Stimulated activated CD4-positive, alpha-beta T cell treated with anti-CD3 and anti-CD28 coated beads, Interleukin-1b, Interleukin-23, amount 100 ng/mL, for 4 hours (primary cell): ENCODE measurements at places on chromosomes 12 and 14.

- no peak for DNase-seq
These were observed 479.2 kb upstream of the RGS6 start for GRCh38 chr14:71452987-71453386.

- no peak for DNase-seq
These were observed 311.3 kb upstream of the DDHD1 start for GRCh38 chr14:53464376-53464775.

- no peak for DNase-seq
These were observed 26.1 kb upstream of the JPH4 start for GRCh38 chr14:23604675-23605170.

DNA sequence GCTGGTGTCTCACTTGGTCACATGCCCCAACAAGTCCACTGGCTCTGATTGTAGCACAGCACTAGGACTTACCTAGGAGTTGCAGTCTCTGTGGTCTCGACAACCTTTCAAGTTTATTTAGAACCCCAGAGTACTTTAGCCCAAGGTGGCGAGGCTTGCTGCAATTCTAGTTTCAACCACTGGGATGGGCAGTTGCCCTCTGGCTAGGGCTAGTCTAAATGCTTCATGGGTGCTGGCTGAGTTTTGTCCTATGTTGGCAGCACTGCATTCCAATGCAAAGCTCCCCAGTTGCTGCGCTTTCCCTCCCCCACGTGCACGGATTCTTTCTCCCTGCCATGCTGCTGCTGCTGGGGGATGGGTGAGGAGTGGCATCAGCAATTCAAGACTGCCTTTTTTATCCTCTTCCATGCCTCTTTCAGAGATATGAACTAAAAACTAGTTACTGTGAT lies 207.9 kb downstream of the SYNE2 start:
- DNase-seq = no peak

- no peak for DNase-seq
These were observed 49.6 kb downstream of the BMAL2 start for GRCh38 chr12:27382171-27382795.

GRCh38 chr14:103288076-103288766 lies 45.8 kb upstream of the EIF5 start:
- no peak for DNase-seq

DNA sequence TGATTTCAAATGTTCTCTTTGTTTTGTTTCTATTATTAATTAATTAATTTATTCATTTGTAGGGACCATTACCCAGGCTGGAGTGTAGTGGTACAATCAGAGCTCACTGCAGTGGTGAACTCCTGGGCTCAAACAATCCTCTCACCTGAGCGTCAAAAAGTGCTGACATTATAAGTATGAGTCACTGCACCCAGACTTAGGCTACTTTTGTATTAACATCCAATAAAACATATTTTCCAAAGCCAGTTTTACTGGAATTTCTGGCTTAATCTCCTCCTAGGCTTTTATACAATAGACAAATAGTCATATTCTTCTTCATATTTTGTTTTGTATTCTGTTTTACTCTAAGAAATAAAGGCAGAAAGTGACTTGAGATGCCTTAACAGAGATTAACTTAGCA lies 749.6 kb downstream of the SLC16A7 start:
- no peak for DNase-seq

DNA sequence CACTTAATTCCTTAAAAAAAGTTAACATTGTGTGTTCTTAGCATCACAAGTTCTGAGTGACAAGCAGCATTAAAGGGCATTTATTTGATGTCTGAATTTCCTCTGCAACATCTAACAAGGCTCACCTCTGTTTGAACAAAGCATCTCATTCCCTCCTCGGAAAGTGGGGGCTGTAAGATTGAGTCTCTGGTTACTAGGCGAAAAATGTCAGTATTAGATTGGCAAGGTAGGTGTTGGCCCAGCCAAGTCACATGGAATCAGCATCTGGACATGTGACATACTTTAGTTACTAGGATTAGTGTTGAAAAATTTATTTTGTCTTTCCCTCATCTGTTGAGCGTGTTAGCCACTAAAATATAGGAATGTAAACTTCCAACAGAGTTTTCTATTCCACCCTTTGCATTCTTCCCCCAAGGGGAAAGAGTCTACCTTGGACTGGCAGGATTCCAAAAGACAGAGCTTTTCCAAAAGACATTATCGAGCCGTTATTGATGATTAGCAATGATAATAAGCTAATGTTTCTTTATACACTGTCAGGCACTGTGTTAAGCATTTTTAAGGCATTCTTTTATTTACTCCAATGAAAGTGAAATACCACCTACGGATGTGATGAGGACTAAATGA lies 194.9 kb upstream of the BTG1 start:
- no peak for DNase-seq

- DNase-seq = no peak
These were observed 492.1 kb upstream of the TMEM132C start for GRCh38 chr12:127774828-127775227.

DNA sequence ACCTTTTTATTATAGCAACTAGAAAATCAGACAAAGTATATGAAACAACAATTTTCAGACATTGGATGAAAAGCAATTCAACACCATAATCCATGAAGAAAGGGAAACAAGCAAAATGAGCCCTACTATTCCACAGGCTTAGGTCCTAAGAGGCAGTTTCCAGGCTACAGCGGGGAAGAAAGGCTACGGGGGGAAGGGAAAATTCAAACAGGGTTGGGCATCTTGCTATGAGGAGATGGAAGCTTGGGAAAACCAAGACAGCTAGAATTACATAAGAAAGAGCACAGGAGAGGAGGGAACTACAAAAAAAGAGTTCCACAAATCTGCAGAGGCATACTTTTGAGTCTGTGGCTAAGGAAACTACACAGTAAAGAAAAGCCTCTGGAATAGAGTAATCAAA lies 356.0 kb upstream of the CLEC14A start:
- no peak for DNase-seq

- no peak for DNase-seq
These were observed 467.1 kb upstream of the SOX5 start for GRCh38 chr12:24416423-24417109.

- DNase-seq = no peak
These were observed 214.8 kb downstream of the MSRB3 start for GRCh38 chr12:65492998-65493912.

DNA sequence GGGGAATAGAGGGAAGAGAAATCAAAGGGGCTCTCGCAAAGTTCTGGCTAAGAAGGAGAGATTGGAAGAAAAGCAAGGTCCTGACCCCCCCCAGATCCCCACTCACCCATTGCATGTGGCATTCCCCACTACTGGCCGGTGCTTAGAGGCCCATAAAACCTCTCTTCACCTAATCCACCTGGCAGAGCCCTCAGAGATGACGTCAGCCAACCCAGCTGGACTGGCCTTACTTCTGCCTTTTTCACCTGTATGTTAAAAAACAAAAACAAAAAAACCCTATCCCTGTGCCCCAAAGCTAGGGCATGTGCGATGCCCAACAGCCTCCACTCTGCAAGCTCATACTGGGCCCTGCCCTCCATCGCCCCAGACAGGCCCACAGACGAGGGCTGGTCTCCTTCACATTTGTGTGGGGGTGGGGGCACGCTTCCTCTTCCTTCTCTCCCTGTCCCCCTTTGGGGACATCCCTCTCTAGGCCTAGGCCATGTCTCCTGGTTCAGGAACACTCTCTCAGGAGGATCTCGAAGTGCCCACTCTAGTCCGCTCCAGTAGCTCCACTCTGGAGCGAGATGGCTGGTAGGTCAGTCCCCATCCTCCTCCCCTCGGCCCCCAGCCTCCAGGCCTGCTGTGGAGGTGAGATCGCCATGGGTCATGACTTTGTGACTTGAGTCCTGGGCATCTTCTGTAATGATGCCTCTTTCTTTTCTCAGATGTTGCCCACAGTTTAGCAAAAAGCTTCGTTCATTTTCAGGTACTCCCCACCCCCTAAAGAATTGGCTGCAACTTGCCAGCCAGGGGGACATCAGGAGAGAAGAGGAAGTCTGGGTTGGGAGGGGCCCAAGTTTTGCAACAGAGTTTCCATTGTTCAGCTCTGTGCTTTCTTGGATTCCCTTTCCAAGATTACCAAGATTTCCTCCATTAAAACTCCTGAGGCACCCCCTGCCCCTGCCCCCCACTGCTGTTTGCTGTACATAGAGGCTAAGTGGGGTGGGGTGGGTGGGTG lies 37.0 kb downstream of the FIGNL2 start:
- DNase-seq = no peak

- no peak for DNase-seq
These were observed 458.5 kb upstream of the FLRT2 start for GRCh38 chr14:85071447-85071846.

DNA sequence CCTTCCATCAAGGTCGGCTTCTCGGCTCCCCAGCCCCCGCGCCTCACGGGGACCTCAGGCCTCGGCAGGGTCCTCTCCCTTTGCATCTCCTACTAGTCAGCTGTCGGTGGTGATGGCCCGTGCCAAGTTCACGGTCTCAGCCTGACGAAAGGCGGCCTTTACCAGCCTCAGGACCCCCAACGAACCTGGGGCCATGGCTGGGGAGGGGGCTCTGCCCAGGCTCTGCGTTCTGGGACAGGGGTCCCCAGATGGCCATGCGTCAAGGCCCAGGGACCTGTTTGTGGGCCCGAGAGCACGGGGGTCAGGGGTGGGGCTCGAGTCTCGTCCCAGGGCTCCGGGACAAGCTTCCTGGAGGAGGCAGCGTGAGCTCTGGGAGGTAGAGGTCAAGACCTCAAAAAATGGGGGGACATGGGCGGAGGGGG lies 32.8 kb upstream of the DEGS2 start:
- DNase-seq = no peak

DNA sequence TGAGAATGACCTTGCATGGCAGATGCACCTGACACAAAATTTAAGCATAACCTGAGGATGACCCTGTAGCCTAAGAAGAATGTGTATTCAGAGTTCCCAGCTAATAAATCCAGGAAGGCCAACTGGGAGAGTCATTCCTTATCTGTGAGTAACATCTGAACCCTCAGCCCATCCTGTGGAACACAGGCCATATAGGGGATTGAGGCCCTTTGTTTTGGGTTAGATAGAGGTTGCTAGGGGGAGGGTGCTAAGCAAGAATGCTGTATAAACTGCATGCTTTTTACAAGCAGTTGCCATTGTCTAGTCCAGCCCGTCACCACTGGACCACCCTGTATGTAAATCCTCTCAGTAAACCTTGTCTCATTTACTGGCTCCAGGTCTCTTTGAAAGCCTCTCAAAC lies 77.0 kb downstream of the BICD1 start:
- no peak for DNase-seq
